ENCODE measurements at places on chromosomes 16 and 17.

DNA sequence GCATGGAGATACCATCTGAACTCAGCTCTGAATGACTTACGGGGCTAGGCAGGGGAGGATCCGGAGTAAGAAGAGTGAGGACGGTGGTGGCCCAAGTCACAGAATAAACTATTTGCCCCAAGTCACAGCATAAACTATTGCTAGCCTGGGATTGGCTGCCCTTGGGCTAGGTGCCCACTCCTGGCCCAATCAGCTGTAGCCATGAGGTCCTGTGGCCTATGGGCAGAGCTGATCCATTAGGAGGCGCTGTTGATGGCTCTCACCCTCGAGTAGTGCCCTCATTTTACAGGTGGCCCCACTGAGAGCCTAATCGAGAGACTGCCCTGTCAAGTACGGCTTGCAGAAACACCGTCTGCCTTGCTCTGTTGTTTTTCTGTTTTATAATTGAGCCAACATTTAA lies 62.3 kb upstream of the ZNF423 start:
- no peak for DNase-seq

- peak; percentile 1 for DNase-seq
Measured at GRCh38 chr17:13601776-13602551, at the start of gene HS3ST3A1. HS3ST3A1 (minus strand) TSS chr17:13601929; CDS start chr17:13601129, 800 bp downstream.

DNA sequence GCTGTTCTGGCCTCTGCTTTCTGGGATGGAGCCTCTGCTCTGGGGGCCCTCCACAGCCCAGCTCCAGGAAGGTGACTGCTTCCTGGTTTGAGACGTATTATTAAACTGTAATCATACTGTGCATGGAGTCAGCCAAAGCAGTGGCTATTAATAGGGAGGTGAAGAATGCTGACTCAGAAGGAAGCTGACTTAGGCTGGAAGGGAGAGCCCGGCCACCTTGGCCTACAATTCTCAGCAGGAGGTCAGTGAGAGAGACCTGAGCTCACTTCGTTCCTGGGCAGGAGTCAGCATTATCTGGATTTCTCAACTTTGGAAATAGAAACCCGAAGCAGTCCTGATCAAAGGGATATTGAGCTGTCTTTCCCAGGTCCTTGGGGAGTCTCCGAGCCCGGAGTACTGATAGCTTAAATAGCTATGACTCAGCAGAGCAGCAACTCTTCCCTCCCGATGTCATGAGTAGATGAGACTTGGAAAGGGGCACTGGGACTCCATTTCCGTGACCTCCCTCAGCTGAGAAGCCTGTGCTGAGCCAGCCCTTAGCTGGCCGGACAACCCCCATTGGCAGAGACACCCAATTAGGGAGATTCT lies 91.8 kb downstream of the YPEL2 start:
- no peak for DNase-seq

GRCh38 chr16:73299346-73299745 lies 251.4 kb upstream of the ZFHX3 start:
- DNase-seq, result no peak

GRCh38 chr16:66616592-66616991 lies 12.1 kb downstream of the CMTM3 start:
- DNase-seq, result no peak

- no peak for DNase-seq
Measured at GRCh38 chr16:87733190-87733589, 32.6 kb downstream of the KLHDC4 start.

DNA sequence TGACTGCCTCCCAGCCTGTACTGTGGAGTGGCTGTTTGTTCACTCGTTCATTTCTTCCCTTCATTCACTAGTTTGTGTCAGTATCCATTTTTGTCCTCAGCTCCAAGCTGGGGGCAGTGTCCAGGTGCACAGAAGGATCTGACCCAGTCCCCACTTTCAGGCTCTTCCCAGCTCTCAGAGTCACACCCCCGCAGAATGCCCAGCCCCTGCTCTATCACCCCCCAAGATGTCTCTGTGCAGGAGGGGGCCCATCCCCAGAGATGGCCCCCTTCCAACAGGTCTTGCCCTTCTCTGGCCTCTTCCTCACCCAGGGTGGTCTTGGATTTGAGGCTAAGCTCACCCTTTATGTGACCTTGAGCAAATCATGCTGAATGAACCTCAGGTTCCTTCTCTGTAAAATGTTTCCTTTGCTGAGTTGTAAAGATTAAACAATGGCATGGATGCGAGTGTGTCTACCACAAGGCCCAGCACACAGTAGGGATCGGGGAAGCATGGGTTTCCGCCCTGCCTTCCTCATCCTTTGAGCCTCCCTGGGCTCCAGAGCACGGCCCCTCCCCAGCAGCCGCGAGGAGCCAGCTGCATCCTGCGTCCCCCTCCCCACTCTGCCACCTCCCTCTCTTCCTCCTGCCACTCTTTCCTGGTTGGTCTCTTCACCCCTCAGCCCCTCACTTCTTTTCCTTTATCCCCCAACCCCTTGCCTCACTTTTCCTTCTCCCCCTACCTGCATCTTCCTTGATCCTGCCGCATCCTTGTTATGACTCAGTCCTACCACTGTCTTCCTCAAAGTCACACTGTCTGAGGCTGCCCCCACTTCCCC lies 2.8 kb downstream of the FBXL19 start:
- DNase-seq, result no peak

- DNase-seq, result no peak
Measured at GRCh38 chr17:44898768-44899073, 524 bp downstream of the EFTUD2 start.

GRCh38 chr17:9672266-9672665 lies 26.9 kb downstream of the USP43 start:
- no peak for DNase-seq
